Bronchial epithelial cell (primary cell): ENCODE measurements at places on chromosomes 4 and X. TPM values are rescaled to one million over a fixed set of nuclear protein-coding genes. Genes with fewer than 3 reads are reported as not detected.

DNA sequence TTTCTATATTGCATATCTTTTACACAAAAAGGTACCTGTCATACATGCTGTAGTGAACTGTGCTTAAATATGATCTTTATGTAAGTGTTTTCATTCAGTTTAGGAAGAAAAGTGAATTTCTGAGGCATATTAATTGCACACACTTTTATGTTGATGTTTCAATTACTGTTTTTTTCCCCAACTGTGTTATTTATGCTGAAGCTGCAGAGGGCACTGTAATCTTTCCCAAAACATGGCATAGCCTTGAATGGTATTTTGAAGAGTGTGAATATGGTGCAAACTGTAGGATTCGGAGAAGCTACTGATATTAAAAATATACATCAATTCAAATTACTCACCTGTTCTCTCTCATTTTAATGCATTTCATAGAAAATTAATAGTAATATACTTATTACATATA, 6.0 kb upstream of the CENPE start:
- DNase-seq = peak; percentile 41

DNA sequence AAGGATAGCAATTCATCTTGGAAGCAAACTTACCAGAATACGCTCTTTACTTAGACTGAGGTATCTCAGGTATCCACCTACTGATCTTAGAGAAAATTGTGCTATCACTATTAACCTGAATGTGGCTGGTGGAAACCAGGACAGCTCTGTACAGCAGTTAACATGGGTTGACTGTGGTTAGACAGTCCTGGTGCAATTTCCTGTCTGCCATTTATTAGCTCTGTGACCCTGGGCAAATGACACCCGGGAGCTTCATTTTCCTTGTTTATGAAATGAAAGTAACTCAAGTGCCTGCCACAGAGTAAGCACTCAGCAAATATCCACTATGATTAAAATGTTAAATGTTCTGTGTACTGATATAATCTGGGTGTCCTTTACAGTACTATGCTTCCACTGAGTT, 60.0 kb downstream of the SMC1A start:
- DNase-seq = no peak

DNA sequence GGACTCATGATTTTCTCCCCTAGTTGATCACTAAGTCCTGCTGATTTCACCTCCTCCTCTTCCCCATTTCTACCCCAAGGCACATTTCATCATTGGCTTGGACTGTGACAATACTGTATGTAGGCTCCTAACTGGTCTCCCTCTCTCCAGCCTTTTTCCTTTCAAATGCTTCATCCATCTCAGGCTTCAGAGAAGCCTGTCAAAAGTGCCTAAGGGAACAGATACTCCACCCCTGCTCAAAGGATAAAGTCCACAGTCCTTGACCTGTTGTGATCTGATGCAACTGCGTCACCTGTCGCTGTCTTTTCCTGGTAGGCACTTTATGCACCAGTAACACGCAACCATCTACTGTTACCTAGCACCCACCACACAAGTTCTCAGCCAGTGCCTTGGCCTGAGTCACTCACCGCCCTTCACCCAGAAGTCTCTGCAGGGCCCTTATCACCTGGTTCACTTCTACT, 12.8 kb downstream of the SCARB2 start:
- no peak for DNase-seq

Gene SUPT20HL2
- total RNA-seq = not detected in 2 replicates

Gene C1GALT1C1
- total RNA-seq = 16.8 and 17.3 TPM in 2 replicates
